ENCODE measurements at places on chromosomes 11 and 22.

DNA sequence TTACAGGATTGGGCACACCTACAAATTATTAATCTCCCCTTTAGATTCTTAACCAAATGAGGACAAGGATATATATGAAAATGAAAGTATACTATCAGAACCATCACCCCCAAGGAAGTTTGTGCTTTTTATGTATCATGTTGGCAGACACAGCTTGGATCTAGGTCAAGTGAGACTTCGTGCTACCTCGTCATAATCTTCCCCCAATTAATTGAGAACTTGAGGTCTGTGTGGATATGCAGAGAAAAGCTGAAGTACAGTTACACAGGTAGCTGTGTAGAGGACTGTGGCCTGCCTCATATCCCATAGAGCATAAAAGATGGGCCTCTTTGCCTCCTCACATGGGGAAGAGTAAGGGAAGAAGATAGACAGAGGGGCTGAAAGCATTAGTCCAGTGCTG is 45.6 kb downstream of the DNHD1 start:
- no peak for DNase-seq

DNA sequence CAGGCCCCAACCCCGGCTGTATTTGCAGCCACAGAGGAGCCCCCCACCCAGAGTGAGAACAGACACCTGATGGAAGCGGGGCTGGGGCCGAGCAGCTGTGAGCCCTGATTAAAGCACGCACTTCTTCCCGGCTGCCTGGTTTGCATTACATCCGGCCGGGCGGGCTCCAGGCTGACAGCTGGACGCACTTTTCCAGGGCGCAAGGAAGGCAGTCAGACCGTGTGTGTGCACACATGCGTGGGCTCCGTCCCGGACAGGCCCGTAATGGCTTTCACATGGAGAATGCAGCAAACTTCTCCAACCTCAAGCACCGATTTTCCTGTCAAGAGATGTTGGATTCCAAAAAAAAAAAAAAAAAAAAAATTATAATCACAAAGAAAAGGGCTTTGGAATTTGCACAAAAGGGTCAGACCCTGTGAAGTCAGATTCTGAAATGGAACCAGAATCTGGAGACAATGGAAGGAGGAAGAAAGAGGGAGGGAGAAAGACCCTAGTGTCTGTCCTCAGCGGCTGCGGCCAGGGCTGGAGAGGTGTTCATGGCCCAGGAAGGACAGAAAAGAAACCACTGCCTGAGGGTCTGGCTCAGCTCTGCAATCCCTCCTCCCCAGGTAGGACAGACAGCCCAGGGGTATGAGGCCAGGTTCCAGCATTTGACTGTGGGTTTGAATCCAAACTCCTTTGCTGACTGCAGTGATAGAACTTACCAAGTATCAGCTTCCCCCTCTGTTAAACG is 365.5 kb downstream of the MN1 start:
- no peak for DNase-seq

DNA sequence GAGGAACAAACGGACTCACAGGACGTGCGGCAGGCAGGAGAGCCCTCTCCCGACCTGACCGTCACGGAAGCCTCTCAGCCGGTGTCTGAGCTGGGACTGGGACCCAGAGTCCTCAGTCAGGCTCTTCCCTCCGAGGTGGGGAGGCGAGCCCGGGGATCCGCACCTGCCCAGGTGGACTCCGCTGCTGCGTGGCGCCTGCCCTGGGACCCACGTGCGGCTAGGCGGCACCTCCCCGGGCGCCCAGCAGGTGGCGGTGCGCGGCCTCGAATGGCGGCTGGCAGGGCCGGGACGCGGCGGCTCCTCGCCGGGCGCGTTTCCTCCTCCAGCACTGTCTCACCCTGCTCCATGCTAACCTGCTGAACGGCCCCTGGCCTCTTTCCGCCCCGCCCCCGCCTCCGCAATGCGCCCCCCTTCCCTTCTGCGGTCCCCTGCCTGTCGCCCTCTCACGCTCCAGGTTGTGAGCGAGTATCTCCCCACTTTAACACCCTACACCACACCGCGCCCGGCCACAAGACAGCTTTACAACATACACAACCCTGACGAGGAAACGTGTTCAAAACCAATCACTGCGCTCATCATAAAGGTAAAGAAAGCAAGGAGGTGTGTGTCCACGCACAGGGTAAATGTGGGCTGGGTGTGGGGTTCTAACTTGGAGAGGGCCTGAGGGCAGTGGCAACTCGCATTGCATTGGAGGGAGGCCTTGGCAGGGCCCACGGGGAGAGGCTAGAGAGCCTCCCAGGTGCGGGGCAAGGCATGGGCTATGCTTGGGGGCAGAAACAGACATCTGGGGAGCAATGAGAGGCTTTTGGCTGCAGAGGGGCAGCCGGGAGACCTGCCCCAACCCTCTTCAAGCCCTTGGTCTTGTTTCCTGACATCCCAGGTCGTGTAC is 25.9 kb upstream of the ATXN10 start:
- peak; percentile 70 for DNase-seq

GRCh38 chr22:46068593-46069491 is 81.5 kb upstream of the PPARA start:
- DNase-seq, result no peak

DNA sequence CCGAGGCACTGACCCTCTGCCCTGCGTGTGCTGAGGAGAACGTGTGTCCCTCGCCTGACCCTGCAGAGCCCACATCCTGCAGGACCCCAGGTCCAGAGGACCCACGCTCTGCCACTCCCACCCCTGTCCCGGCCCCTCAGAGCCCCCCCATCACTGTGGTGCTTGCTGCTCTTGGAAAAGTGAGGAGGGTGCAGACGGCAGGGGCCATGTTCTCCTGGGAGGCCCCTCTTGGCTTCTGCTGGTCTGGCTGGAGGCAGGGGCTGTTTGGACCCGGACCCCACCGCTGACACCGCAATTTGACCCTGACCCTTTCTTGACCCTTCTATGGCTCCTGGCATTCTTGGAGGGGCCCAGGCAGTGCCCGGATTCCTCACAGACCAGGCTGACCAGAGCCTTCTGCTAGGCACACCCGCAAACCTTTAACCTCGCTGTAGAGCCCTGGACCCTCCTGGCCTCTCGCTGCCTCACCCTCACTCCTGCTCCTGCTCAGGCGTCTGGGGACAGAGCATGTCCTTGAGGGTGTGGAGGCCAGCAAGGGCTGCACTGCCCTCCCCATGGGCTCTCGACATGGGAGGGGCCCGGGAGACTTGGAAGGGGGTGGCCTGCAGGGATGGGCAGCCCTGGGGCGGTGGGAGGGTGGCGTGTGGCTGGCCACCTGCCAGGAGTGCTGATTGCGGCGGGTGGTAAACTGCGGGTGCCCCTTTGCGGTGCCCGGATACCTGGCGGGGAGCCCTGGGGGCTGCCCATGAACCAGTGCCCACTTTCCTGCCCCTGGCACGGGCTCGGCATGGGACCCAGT is 37.0 kb upstream of the MUC5AC start:
- DNase-seq, result no peak

DNA sequence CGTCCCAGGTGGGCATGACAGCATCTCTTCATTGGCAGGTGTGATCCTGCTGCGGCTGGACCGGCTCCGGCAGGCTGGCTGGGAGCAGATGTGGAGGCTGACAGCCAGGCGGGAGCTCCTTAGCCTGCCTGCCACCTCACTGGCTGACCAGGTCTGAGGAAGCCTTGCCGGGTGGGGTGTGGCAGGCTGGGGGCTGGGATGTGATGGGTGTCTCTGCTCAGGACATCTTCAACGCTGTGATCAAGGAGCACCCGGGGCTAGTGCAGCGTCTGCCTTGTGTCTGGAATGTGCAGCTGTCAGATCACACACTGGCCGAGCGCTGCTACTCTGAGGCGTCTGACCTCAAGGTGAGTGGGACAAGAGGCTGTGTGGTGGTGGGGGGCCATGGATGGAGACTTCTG is 3.5 kb downstream of the LARGE2 start:
- no peak for DNase-seq

DNA sequence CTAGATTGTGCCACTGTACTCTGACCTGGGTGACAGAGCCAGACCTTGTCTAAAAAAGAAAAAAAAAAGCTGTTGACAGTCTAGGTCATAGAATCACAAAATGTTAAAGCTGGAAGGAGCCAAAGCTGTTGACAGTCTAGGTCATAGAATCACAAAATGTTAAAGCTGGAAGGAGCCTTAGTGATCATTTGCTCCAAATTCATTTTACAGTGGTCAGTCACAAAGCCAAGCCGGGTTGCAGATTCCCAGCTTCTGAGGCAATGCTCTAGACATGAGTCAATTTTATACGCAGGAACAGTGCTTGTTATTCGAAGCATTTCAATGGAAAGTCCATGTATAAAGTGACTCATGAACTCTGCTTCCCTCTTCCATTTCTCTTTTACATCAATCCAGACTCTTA is 47.4 kb downstream of the SYT13 start:
- no peak for DNase-seq

GRCh38 chr11:71154261-71154805 is 98.0 kb downstream of the SHANK2 start:
- no peak for DNase-seq

- no peak for DNase-seq
Measured at GRCh38 chr11:25655636-25656035, 676.3 kb upstream of the ANO3 start.

- DNase-seq, result no peak
Measured at GRCh38 chr22:39877079-39877845, 16.3 kb downstream of the ENTHD1 start.

- no peak for DNase-seq
Measured at GRCh38 chr11:45925550-45925949, 3.1 kb downstream of the LARGE2 start.

- DNase-seq, result no peak
Measured at GRCh38 chr11:84719935-84720577, 907.1 kb downstream of the DLG2 start.

DNA sequence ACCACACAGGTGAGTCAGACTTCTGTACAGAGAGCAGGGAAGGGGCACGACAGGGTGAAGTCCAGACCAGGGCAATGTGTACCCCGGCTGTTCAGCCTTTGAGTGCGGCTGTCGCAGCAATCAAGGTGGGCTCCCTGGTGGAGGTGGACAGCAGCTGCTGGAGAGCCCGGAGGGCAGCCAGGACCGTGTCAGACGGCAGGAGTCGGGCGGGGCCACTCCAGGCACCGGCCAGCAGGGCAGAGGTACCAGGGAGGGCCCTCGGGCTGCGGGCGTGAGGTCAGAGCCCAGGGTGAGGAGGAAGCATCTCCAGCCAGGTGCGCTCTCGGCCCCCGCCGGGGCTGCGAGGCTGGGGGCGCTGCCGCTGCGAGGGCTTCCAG is 802 bp upstream of the PIM3 start:
- no peak for DNase-seq

- peak; percentile 76 for DNase-seq
Measured at GRCh38 chr11:124763156-124763947, 1.3 kb upstream of the ESAM start.

DNA sequence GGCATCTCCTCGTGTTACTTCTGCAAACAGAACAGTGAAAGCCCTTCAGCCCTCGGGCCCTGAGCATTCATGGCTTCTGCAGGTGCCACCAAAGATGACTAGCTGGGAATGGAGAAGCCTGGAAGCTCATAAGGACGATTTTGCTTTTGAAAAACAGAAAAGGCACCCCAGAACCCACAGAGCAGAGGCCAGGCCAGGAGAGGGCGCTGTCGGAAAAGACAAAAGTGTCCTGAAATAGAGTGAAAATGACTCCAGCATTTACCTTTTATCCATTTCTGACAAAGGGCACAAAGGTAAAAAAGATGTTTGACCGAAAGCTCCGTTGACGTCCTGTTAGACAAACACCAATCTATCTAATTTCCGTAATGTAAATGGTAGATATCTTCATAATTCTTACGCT is 37.6 kb downstream of the ZNF195 start:
- peak; percentile 42 for DNase-seq

DNA sequence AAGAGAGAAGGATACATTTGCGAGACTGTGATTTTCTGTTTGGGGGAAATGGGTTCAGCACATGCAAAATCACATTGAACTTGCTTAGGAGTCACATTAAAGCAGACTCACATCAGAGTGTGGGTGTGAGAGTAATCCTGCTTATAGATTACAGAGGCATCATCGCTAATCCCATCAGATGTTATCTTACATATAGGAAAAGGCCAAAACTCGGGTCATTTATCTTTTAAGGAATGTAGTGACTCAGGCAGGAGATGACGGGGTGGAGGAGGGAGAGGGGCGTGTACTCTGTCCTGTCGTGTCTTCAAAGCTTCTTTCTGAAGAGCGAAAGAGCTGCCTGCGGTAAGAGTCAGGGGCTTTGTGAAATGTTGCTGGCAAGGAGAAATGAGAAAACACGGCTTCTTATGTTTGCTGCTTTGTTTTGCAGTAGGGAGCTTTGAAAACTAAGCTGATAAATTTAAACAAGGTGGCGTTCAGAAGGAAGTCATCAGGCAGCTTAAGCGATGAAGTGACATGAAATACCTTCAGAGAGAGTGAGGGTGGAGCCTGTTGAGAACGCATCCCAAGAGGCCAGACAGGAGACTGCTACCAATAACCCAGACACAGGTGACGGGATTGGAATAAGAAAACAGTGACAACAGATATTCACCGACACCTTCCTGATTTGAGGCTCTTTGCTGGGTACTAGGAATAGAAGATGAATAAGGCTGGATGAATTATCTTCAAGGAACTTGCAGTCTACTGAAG is 2.2 kb upstream of the C11orf16 start:
- no peak for DNase-seq

- DNase-seq, result no peak
Measured at GRCh38 chr11:102430158-102430836, 22.3 kb downstream of the TMEM123 start.

DNA sequence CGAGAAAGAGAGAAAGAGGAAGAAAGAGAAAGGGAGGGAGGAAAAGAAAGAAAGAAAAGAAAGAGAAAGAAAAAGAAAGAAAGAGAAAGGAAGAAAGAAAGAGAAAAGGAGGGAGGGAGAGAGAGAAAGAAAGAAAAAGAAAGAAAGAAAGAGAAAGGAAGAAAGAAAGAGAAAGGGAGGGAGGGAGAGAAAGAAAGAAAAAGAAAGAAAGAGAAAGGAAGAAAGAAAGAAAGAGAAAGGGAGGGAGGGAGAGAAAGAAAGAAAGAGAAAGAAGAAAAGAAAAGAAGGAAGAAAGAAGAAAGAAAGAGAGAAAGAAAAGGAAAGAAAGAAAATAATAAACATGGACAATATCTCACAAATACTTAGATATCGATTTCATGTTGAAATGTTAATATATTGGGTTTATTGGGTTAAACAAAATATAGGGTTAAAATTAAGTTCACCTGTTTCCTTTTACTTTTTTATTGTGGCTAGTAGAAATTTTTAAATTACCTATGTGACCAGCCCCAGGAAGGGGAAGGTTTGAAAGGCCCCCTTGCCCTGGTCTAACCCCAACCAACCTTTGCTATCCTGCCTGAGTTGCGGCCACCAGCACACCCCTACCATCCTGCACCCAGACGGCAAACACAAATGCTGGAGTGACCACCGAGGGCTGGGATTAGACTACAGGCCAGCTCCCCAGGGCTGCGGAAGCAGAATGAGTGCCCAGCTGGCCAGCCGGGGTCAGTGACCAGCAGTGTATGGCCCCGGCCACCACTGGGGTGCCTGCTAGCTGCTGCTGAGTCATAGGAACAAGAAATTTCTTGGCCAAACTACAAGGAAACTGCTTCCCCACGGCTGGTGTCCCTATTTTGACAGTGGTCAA is 81.0 kb upstream of the FGF3 start:
- no peak for DNase-seq
